GM12892 (cell line): ENCODE measurements at places on chromosomes 12 and 14.

GRCh38 chr12:100141666-100141997, 1.0 kb downstream of the BLTP3B start:
- no peak for DNase-seq

GRCh38 chr12:99553461-99553860, 94.1 kb upstream of the GARIN6 start:
- no peak for DNase-seq

DNA sequence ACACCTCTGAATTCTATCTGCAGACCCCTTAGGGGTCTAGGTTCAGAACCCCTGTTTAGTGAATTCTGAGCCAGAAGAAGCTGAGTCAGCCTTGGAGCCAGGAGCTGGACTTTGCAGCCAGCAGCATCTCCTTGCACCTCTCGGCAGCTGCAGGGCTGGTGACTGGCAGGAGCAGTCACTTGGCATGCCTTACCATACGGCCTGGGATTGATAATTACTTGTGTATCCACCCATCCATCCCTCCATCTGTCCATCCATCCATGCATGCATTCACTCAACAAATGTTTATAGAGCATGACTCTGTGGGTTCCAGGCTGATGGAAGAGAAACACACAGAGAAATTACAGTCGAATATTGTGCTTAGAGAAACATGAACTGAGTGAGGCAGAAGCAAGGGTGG, 67.5 kb upstream of the PRIMA1 start:
- DNase-seq = no peak

DNA sequence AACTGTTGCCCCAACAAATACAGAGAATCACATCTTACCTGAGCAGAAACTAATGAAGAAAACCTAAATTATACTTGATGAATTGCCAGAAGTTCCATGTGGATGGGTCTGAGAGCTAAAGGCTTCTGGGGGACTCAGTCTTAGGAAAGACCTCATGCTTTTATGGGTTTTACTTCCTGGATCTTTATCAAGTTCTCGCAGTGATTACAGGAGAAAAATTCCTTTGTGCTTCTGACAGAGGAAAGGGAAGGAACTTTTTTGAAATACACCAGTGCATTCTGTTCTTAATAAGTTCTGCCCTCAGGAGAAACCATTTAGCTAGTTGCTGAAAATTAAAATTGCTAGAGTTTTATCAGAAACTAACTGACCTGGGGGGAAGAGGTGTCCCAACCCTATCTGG, 203.9 kb upstream of the KITLG start:
- DNase-seq = no peak

DNA sequence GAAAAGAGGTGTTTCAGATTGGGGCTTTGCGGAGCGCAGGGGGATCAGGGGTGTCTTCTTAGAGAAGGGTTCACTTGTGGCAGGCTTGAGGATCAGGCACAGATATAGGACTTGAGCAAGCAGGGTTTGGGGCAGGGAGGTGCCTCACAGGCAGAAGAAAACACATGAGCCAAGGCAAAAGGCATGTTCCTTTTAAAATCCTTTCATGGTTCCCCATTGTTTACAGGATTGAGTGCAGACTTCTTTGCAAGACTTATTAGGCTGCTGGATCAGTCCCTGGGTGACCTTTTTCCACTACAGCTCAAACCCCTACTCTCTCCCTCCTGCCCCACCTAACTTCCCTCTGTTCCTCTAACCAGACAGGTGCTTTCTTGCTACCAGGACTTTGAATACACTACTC, 19.7 kb downstream of the HSPB8 start:
- DNase-seq = no peak

DNA sequence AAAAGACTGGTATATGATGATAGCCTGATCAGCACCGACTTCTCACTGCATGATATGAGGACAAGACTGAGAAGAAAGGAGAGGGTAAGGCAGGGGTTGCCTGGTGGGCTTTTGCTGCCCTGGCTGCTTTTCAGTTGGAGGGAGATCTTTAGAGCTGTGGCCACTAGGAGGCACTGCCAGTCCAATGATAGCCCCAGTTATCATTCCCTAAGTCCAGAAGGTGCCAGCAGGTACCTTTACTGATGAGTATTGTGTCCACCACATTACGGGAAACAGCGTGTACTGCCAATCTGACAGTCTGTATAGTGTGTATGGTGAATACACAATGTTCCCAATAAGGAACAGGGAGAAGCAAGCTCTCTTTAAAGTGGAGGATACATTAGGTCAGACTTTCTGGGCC, 55.8 kb upstream of the CCDC175 start:
- DNase-seq = no peak

GRCh38 chr12:96099986-96100385, 64.6 kb upstream of the LTA4H start:
- no peak for DNase-seq

GRCh38 chr14:43938588-43939281, 568.3 kb downstream of the FSCB start:
- no peak for DNase-seq

DNA sequence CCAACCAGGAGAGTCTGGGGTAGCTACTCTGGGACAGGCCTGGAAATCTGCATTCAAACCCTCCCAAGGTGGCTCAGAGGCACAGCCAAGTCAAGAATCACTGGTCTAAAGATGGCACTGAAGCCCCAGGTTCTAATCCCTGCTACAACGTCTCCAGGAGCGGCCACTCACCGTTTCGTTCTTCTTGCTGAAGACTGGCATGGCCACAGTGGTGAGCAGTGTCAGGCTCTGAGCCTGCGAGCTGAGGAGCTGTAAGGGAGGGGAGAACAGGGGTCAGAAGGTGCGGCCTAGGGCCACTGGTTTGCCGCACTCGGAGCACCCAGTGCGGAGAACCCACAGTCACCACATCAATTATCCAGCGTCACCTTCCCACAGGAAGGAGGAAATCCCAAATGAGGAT, 38.8 kb downstream of the CACNA2D4 start:
- no peak for DNase-seq

DNA sequence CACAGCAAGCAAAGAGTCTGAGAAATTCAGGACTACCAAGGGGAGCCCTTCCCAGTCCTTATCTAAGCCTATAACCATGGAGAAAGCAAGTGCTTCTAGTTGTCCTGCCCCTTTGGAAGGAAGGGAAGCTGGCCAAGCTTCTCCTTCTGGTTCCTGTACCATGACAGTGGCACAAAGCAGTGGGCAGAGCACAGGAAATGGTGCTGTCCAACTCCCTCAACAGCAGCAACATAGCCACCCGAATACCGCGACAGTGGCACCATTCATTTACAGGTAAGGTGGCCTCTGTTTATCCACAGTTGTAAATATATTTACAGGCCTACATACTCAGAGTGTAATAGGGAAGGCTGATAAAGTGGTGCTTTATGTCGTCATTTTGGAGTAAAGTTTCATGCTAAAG, 176.5 kb downstream of the NAV3 start:
- DNase-seq = no peak

DNA sequence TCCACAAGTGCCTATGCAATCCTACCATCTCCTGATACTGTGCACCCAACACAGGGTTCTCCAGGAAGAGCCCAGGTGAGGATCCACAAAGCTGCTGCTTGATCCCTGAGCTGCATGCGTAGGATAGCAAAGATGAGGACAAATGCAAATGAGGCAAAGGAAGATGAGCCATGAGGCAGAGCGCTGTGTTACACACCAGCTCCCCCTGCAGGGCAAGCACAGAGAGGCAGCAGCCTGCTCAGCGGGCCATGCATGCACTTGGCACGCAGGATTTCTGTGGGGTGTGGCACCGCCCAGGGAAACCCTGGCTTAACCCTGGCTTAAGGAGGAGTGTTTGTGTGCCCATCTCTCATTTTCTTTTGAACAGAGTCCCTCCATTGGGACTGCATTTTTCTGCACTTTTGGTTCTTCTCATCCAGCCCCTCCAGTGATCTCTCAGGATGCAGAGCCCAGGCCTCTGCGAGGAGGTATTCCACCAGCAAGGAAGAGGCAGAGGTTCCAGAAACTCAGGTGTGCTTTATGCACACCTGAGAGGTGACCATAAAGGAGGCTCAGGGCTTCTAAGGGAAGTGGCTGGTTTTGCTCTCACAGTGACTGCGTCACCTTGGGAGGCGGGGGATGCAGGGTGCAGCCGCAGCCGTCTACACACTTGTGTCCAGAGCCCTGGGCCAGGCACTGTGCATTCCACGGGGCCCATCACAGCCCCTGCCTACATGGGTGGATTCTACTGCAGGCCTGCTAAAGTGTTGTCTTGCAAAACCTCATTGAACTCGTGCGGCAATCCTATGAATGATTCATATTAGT, 973.3 kb upstream of the TMEM132C start:
- no peak for DNase-seq

DNA sequence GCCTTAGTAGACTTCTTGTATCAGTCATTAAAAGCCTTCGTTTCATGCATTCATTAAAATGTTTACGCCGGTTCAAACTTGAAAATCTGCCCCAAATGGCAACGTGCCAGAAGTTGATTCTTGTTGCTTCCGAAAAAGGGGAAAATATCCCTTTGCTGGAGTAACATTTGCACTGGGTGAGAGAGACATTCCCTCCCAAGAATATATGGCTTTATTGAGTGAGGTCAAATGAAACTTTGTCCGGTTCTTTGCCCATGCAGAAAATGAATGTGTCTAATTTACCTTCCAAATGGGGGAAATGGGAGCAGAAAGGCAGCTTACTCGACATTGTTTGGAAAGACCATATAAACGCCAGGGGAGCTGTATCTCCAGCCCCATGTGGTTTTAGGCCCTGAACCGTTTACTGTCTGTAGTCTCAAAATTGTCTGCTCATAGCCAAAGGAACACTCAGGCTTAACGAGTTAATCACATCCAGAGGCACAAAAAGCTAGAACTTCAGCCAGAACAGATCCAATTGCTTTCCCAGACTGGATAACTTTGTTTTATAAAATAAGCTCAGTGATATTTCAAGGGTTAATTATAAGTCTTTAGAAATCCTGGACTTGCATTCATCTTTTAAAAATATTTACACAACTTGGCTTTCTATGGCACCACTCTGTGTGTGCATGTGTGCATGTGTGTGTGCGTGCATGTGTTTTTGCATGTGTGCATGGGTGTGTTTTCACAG, 2.9 kb upstream of the EMP1 start:
- no peak for DNase-seq

GRCh38 chr12:67091204-67091603, 178.0 kb upstream of the CAND1 start:
- no peak for DNase-seq
